DMS53 (cell line): ENCODE measurements at places on chromosomes 6 and 20.
A peak's percentile ranks its signal among the peaks of the same experiment; 100 is the strongest.

DNA sequence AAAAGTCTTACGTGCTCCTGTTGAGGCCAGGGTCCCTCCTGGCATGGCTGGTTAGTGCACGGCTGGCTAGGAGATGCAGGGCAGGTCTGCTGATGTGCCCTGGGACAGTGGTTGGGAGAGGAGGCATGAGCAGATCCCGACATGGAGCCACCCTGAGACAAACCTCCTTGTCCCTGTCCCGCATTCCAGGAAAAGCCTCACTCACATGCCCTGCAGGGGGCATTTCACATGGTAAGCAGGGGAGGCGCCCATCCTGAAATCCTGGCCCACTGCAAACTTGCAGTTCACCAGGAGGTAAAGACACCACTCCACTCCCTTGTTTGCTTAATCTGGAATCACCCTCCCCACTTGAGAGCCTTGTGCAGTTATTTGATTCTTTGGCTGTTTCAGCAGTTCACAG, 116.7 kb upstream of the SLC24A3 start:
- peak; percentile 69 for DNase-seq

- no peak for DNase-seq
Measured at GRCh38 chr20:50276119-50277063, 85.8 kb downstream of the CEBPB start.

DNA sequence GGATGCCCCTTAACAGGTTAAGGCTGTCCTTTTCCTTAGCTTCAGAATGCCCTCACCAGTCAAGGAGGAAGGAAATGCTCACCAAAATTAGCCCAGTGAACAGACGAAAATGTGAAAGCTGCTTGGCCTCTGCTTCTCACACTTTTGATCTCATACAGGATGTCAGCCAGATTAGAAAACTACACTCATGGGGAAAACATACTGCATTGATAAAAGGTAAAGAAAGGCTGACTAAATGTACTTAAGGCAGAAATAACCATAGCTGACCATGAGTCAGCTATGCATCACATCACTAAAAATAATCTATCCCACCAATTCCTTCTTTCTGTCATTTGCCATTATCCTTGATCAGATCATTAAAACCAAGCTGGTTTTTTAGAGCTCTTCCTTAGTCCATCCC, 198.4 kb upstream of the TENT5A start:
- DNase-seq: peak; percentile 6

GRCh38 chr20:3407771-3408637, 535 bp upstream of the DNAAF9 start:
- DNase-seq: peak; percentile 90

GRCh38 chr20:3227936-3228749, 10.8 kb downstream of the SLC4A11 start:
- no peak for DNase-seq

DNA sequence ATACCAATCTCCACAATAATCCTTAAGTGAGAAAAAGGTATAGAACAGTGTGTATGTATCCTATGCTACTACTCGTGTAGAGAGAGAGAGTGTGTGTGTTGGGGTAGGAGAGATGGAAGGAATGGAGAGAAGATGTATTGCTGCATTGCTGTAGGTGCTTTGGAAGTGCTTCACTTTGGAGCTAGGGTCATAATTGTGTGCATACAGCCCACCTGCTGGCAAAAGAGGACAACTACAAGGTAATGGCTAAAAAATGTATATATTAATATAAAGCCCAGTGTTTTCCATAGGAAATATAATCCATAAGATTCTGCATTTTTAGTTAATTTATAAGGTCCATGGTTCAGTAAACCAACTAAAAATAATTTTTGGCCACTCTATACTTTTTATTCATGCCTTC, 36.1 kb downstream of the SERAC1 start:
- DNase-seq: peak; percentile 56

DNA sequence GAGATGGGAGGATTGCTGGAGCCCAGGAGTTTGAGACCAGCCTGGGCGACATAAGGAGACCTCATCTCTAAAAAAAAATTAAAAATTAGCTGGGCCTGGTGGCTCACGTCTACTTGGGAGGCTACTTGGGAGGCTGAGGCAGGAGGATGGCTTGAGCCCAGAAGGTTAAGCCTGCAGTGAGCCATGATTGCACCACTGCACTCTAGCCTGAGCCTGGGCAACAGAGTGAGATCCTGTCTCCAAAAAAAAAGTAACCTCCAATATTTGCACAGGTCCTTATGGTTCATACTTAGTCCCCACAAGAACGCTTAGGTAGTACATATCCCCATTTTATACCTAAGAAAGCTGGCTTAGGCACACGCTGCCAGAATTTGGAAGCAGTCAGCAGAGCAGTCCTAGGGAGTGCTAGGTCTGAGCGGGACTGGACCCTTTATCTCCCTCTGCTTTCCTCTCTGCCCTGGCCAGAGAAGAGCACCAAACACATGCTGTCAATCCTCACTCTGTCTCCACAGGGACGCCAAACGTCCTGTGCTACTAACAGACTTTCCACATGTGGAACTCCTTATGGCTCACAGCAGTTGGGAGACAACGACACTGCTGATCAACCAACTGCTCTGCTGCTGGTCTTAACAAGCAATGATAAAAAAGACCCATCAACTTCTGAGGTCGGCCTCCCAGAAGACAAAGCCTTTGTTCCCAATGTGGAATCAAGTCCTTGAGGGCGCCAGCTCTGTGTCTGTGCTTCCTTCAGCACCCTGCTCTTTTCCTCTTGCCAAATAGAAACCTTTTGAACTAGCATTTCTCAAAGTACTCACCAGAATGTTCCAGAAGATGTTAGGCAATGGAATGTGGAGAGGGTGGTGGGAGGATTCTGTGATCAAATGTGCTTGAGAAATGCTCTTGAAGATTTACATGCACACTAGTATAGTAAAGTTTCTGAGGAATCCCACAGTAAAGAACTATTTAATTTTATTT, 226.3 kb upstream of the DTNBP1 start:
- DNase-seq: no peak

GRCh38 chr20:25276533-25277050, 28.7 kb downstream of the PYGB start:
- no peak for DNase-seq

DNA sequence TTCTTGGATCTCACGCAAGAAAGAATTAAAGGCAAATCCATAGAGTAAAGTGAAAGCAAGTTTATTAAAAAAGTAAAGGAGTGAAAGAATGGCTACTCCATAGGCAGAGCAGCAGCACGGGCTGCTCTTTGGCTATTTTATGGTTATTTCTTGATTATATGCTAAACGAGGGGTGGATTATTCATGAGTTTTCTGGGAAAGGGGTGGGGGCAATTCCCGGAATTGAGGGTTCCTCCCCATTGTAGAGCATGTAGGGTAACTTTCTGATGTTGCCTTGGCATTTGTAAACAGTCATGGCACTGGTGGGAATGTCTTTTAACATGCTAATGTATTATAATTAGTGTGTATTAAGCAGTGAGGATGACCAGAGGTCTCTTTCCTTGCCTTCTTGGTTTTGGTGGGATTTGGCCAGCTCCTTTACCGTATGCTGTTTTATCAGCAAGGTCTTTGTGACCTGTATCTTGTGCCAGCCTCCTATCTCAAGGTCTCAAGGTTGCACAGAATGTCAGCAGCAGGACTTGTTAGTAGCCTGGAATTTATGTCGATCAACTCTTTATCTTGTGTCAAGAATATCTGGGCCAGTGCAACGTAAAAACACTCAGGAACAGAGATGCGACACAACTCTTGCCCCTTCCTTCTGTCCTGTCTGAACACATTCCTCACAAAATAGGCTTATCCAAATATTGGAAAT, 931.4 kb downstream of the QKI start:
- DNase-seq: no peak

DNA sequence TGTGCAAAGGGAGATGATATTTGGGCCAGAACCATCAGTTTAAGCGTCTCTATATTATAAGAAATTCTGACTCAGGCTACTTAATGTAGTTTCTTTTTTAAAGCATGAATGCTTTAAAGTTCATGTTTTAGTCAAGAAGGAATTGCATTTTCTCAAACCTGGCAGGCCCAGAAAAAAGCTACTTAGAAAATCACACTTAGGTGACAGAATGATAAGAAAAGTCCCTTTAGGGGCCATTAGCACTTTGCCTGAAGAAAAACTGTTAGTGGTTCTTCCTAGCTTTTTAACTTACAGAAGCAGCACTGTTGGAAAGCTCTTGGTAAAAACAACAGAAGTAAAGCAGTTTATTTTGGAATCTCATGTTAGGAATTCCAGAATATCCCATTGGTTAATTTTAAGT, 387.8 kb downstream of the PLCB1 start:
- no peak for DNase-seq

DNA sequence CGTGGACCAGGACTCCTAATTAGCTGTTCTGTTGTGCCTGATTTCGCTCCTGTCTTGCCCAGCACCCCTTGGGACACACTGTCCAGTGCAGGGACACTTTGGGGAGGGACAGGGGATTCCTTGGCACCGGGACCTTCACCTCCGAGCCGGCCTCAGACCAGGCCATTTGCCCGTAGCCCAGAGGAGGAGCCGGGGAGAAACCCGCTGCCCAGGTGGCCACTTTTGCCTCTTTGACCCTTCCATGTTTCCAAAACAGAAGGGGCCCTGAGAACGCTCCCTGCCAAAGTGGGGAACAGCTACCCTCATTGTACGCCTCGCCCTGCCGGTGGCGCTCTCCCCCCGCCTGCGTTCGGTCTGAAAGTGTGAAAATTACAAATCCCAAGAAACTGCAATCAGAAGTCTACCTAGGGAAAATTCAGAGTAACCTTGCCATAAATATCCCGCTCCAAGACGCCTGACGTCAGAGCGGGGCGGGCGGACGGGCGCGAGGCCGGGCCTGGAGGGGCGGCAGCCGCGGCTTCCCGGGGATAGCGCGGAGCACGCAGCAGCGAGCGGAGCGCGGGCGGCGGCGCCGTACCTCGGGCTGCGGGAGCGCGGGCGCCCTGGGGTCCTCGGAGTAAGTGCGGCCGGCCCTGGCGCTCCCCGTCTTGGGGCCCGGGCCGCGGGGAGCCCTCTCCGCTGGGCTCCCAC, at the start of gene DAAM2:
Gene DAAM2 (plus strand): TSS at position 527 of the 690 bp plus-strand sequence. CDS start 63,927 bp downstream, outside the sequence.
- DNase-seq: peak; percentile 62

GRCh38 chr20:22763257-22763906, 179.0 kb upstream of the FOXA2 start:
- no peak for DNase-seq

DNA sequence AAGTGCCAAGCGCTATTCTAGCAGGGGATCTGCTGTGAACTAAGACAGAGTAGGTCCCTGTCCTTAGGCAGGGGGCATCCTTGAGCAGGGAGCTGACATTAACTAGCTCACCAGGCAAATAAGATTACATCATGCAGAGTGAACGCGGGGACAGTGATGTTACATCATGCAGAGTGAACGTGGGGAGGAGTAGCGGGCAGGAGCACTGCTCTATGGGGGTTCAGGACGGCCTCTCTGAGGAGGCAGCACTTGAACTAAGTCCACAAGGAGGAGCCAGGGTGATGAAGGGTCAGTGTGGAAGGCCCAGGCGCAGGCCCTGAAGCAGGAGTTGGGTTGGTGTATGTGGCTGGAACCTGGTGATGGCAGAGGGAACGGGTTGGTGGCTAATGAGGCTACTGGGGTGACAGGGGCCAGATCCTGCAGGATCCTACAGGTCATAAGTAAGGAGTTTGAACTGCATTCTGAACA, 38.7 kb downstream of the KAT14 start:
- DNase-seq: no peak

DNA sequence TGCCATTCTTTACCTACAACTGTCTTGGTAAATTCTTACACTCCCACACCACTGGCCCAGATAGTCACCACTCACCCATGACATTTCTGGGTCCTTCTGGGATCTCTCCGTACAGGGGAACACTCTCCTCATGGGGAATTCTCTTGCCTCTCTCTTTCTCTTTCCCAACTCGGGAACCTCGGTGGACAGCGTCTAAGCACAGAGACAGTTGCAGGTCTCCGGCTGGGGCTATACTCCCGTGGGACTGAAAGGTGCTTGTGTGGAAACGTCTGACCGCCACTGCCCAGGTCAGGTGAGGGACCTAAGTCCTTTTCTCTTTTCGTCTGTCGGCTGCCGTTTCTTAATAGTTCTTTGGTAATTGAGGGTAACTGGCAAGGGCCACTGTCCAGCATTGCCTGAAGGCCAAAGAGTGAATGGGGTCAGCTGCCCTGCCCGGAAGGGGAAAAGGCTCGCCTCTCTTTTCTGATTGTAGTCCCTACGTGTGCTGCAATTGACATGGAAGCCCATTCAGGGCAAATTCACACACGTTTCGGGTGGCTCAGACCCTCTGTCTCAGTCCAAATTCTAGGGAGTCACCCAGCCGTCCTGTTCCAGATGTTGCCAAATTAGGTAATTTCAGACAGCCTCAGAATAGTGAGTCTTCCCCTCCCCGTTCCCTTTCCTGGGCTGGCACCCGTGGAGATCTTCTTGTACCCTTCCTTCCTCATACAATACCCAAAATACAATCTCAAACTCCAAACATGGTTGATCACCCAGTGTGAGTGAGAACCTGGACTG, 31.2 kb upstream of the RIPK1 start:
- DNase-seq: no peak

DNA sequence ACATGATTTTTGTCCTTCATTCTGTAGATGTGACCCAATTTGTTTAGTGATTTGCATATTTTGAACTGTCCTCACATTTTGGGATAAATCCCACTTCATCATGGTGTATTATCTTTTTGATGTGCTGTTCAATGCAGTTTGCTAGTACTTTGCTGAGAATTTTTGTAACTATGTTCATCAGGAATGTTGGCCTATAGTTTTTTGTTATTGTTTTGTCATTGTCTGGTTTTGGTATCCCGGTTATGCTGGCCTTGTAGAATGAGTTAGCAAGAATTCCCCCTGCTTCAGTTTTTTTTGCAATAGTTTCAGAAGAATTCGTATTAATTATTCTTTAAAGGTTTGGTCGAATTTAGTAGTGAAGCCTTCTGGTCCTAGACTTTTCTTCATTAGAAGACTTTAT, 11.9 kb downstream of the KIF25 start:
- no peak for DNase-seq

- no peak for DNase-seq
Measured at GRCh38 chr20:50244352-50245149, 53.9 kb downstream of the CEBPB start.

DNA sequence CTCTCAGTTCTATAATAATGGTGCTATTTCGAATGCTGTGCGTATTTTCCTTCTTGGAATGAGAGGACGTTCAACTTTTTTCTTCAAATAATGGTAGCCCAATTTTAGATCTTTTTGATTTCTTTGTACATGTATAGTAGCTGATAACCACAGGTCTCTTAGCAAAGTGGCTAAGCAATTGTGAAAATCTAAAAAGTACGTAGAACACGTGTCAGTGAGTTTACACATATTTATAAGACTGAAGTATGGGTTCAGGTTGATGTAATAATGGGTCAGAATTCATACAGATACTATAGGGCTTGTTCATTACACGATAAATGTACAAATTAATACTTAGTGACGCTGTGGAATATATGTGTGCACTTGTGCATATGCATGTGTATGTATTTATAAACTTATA, 1.3 kb downstream of the SMIM13 start:
- DNase-seq: no peak

- no peak for DNase-seq
Measured at GRCh38 chr20:61321481-61321880, 69.4 kb downstream of the CDH4 start.
